ENCODE measurements at places on chromosomes 2 and 18.

DNA sequence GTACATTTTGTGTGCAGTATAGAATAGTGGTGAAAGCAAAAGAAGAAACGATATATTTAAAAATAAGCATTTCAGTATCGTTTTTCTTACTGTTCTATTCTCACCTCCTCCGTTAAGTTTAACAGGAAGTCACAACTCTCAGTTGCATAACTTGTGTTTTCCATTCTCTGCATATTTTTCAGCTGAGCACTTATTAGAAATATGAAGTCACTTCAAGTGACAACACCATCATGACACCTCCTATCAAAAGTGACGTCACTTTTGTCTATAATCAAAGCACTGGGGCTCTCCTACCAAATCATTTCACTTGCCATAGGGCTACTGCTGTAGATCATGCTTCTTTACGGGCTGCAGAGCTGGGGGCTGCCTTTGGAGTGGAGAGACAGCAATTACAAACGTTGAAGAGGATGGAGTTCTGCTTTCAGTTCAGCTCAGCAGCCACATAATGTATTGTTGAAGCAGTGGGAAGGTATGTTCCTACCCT lies 36.3 kb downstream of the STAT4 start:
- DNase-seq, result no peak

DNA sequence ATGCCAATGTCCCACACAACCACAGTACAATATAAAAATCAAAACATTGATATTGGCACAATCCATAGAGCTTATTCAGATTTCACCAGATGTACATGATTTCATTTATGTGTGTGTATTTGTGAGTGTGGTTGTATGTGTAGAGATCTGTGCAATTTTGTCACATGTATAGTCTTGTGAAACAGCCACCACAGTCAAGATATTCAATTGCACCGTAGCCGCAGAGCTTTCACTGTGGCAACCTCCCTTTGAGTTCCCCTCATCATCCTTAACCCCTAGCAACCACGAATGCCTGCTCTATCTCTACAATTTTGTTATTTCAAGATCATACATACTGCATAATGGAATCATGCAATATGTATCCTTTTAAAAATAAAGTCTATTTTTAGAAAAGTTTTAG lies 391.3 kb downstream of the SETBP1 start:
- DNase-seq, result no peak

DNA sequence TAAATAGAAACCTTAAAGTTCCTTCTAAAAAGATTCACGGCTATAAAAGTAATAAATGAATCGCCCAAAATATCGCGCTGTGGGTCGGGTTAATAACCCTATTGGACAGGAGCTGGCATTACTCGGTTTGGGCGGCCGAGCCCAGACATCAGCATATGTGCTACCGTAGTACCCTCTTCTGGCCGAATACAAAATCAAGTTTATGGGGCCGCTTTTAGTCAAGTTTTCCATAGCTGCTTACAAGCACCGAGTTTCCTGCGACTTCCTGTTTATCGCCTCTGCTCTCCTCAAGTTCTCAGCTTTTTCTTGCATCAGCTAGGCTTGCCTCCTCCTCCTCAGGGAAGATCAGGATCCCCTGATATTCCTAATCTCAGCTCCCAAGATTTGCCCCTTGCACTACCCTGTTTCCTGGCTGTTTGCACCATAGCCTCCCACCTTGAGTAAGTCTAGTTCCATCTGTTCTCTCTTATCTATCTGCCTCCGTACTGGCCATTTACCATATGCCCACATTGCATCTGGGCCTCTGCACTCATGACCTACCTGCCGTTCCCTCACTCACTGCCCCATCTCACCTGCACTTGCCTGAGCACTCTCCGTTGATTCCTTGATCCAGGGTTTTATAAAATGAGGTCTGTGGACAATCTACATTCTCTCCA lies 56.1 kb downstream of the SLC35F5 start:
- DNase-seq, result no peak

DNA sequence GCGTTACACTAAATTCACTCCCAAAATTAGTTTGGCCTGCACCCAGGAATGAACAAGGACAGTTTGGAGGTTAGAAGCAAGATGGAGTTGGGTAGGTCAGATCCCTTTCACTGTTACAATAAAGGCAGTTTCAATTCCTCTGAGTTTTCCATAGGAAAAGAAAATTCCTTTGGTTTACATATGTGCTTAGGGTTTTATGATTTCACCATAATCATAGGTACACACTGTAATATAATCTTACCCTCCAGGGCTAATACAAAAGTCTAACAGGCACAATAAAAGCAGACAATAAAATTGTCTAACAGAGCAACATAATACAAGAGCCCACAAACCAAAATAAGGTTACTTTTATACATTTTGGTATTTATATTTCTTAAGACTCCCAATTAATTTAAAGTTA lies 391.5 kb upstream of the KCNJ3 start:
- no peak for DNase-seq

- DNase-seq, result peak; percentile 82
Observed at GRCh38 chr2:23404426-23404825, 19.4 kb downstream of the KLHL29 start.

DNA sequence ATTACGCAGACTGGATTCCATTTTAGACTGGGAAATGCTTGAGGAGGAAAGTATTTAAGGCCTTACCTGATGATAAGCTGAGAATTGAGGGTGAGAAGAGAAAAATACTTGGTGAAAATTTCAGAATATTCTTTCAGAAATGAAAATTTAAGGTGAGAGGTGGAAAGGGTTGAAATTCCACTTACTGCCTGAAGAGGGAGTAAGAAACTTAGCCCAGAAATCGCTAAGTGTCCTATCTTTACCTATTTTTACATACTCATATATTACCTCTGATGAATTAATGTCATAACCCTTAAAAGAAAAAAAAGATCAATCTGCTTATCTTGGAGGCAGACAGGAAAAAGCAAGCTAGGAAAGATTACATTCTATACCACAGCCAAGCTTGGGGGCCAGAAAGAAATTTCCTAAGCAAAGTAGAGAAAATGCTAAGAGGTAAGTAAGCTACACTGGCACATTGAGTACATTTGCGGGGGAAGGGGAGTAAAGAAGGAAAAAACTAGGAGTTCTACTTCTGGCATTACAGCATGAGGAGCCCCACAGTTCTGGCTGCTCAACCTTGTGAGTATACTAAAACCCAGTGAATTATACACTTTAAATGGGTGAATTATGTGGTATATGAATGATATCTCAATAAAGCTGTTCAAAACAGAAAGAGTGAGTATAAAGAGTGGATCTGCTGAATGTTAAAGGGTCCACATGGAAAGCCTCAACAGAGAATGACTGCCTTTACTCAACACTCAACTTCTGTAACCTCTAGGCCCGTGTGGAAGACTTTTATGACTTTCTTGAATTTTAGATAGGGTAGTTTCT lies 33.8 kb downstream of the SMC6 start:
- no peak for DNase-seq

DNA sequence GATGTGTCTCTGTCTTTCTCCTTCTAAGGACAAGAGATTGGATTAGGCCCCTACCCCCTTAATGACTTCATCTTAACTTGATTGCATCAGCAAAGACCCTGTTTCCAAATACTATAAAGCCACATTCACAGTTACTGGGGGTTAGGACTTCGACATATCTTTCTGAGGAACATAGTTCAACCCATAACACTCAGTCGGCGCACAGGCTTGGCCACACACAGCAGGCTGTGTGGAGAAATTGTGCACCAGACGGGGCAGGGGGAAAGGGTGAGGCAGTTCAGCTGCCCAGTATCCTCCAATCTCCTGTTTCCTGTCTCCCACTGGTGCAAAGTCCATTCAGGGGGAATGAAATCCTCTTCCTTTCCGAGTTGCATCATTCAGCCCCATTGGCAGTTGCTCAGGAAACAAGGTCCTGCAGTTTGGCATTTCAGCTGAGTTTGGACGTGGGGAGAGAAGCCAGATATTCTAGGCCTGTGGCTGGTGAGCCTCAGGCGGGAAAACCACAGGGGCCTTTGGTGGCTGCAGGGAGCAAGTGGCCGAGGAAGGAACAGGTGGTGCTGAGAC lies 9.4 kb upstream of the RAPGEF4 start:
- DNase-seq, result no peak

- no peak for DNase-seq
Observed at GRCh38 chr2:80256782-80257167, 47.8 kb downstream of the LRRTM1 start.

- no peak for DNase-seq
Observed at GRCh38 chr18:23938043-23938756, 76.4 kb upstream of the TTC39C start.

DNA sequence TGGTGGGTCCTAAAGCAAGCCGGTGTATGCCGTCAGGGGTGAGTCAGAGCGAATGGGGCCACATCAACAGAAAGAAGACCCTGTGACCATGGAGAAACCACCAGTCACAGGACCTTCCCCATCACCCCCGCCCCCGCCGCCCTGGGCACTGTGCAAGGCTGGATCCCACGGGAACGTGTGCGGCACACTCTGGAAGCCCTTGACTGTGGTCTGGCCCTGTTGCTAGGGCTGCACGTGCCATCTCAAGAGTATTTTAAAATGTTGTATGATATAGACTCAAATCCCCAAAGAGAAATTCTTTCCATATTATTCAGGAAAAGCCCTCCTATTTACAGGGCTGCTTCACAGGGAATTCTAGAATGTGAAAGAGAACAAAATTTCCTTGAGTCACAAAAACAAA lies 174.8 kb downstream of the BCL2 start:
- no peak for DNase-seq

- no peak for DNase-seq
Observed at GRCh38 chr18:61544178-61544577, 210.9 kb downstream of the CDH20 start.

DNA sequence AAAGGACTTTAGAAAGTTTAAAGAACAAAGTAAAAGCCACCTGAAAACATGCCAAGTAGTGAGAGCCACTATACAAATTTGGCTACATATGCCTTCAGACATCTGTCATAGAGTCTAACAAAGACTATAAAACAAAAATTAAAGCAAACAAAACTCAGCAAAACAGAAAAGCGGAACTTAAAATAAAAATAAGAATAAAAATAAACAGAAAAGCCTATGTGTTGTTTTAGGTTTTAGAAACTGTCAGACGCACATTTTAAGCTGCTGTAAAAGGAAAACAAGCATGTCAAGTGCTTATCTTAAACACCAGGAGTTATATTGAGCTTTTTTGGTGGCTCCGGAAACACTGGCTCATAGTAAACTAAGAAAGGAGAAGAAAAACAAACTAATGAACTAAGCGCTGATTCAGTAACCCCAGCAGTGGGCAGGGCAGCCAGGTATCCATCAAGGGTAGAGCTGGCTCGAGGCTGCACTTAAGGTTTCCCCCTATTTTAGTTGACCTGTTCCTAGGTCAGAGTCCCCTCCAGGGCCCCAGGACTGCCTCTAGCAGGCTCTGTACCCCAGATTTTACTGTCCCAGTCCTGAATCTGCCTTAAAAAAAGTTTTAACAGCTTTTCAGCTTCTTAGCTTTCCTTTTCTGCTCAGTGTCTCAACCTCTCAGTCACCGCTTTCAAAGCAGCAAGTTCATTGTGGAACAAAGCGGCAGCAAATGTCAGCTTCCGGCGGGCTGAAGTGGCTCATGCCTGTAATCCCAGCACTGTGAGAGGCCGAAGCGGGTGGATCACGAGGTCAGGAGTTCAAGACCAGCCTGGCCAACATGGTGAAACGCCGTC lies 15.4 kb upstream of the RMC1 start:
- DNase-seq, result no peak

DNA sequence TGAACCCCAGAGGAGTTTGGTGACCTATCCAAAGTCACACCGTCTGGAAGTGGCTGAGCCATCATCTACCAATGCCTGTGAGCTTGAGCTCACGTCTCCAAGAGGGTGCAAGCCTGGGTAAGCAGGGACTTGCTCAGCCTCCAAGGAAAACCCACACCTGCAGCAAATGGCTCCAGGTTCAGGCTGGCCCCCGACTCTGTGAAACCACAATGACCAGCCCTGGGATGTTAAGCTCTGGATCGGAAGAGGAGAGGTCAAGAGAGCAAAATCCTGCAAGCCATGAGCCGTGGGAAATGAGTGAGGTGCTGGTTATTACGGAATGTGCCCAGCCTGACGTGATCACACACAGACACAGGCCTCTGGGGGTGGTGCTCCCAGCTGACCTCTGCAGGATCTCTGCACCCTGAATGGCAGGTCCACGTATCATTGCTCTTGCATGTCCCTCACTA lies 94.1 kb upstream of the OTOS start:
- no peak for DNase-seq

DNA sequence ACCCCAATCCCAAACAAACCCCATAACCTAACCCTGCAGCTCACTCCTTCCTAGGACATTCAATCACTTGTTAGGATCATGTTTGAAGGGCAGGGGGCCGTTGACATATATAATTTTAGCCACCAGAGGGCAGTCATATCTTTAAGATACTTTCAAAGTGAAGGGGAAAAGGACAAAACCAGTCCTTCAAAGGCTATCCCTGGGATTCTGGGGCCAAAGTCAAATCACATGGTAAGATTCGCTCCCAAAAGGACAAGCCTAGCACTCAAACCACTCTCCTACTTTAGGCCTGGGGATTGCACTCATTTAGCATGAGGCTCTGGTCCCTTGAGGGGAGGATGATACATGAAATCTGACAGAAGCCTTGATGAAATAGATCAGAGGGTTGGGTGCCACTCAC lies 44.6 kb downstream of the HAUS1 start:
- DNase-seq, result peak; percentile 16

- no peak for DNase-seq
Observed at GRCh38 chr2:50225021-50225928, 806.7 kb downstream of the NRXN1 start.

Data from NCI-H1417 treated with DMSO at 0.1 percent for 48 hours (cell line).